Smooth muscle cell of the coronary artery (primary cell): ENCODE measurements at places on chromosomes 4 and X. TPM values are rescaled to one million over a fixed set of nuclear protein-coding genes. Genes with fewer than 3 reads are reported as not detected.

BGN gene
- 10.5 and 118 TPM in 2 replicates for total RNA-seq

TMEM150C gene
- total RNA-seq, result 0.23 and 1.5 TPM in 2 replicates

GNRHR gene
- not detected in 2 replicates for total RNA-seq

CXCL9 gene
- total RNA-seq, result not detected in 2 replicates

CTAG2 gene
- total RNA-seq, result not detected in 2 replicates

HHIP gene
- total RNA-seq, result 1.1 and 199 TPM in 2 replicates

ERAS gene
- not detected in 2 replicates for total RNA-seq

PNMA6F gene
- total RNA-seq, result not detected in 2 replicates

ATP5ME gene
- 358 and 480 TPM in 2 replicates for total RNA-seq

ATP10D gene
- 21.1 and 34.3 TPM in 2 replicates for total RNA-seq

SPANXN4 gene
- not detected in 2 replicates for total RNA-seq

SATL1 gene
- total RNA-seq, result not detected in 2 replicates

TMSB15B gene
- 1.5 and 5.7 TPM in 2 replicates for total RNA-seq
